ENCODE measurements at places on chromosomes 2 and 18.

GRCh38 chr18:57073501-57074187, 73.2 kb upstream of the BOD1L2 start:
- DNase-seq: no peak

DNA sequence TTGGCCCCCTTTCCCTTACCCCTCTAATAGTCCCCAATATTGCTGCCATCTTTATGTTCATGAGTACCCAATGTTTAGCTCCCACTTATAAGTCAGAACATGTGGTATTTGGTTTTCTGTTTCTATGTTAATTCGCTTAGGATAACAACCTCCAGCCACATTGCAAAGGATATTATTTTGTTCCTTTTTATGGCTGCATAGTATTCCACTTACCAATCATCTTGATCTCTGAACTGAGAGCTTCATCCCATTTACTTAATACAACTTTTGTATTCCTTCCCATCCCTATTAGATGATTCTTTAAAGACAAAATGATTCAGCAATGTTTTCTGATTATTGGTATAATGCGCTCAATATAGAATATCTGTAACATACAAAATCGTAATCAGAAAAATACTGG, 36.7 kb downstream of the ARL5A start:
- DNase-seq: no peak

GRCh38 chr18:40120796-40121391, 1834.1 kb upstream of the PIK3C3 start:
- no peak for DNase-seq

DNA sequence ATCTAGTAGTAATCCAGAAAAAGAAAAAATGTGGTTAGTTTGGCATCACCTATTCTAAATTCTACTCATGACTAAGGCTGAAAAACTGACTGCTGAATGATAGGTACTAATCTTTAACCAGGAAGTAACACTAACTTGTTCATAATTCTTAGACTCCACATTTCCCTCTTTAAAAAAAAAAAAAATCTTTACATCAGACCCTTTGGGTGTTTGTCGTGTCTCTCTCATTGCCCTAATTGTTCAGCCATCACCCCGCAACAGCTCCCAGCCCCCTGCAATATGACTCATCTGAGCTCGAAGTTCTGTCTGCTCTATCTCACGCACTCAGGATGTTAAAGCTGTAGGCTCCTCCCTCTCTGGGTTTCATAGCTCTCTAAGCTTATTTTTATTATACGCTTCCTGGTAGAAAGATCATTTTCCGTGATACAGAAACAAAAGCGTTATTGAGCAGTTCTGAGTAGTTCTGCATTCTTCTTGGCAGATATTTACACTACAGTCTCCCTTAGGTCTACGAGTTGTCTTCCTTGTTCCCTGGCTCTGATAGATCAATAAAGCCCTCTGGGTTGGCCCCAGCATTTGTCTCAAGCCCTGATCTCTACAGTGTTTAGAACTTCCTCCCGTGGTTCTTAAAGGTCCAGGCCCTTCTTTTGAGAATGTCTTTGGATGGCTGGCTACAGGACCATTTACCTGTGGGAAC, 95.6 kb downstream of the TNFRSF11A start:
- DNase-seq: peak; percentile 51

- DNase-seq: no peak
Measured at GRCh38 chr18:48548011-48548771, 9.4 kb downstream of the CTIF start.

GRCh38 chr2:200703127-200703925, 108.4 kb upstream of the BZW1 start:
- no peak for DNase-seq

DNA sequence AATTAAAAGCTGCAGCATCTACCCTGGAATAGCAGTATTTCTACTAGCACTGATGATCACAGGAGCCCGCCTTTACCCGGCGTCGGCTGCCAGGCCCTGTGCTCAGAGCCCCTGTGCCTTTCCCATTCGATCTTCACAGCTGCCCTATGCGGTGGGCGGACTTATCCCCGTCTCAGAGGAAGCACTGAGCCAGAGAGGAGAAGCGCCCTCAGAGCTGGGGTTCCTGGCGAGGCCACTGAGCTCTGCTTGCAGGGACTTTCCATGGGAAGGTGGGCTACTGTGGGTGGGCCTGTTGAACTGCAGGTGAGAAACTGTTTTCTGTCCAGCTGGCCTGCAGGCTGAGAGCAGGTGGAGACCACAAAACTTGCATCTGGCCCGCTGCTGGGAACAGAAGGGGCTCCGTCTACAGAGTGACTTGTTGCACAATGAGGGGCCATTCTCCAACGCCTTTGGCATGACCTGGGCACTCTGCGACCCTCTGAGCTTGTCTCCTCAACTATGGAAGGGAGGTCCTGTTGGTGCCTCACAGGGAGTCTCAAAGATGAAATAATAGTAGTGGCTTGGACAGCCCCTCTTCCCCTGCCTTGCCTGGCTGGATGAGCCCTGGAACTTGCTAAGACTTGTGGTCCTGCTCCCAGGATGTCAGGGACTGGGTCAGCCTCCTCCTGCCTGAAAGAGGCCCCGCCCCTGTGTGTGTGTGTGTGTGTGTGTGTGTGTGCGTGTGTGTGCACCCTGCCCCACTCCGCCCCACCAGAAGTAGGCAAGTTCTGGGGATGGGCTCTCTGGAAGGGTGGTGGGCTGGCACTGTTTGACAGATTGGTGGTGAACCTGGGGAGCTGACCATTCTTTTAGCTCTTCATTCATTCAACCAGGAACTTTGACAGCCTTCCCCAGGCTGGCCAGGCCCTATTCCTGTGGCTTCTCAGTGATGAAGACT, 32.7 kb downstream of the GLI2 start:
- no peak for DNase-seq

- DNase-seq: no peak
Measured at GRCh38 chr2:111896576-111896975, 1.8 kb upstream of the MERTK start.

- DNase-seq: no peak
Measured at GRCh38 chr2:47344890-47345589, 57.9 kb upstream of the MSH2 start.

- no peak for DNase-seq
Measured at GRCh38 chr2:240815761-240816583, 4.0 kb downstream of the KIF1A start.

- no peak for DNase-seq
Measured at GRCh38 chr2:71069376-71069775, 928 bp downstream of the NAGK start.

GRCh38 chr2:73212448-73213176, 1.4 kb upstream of the SMYD5 start:
- peak; percentile 67 for DNase-seq

DNA sequence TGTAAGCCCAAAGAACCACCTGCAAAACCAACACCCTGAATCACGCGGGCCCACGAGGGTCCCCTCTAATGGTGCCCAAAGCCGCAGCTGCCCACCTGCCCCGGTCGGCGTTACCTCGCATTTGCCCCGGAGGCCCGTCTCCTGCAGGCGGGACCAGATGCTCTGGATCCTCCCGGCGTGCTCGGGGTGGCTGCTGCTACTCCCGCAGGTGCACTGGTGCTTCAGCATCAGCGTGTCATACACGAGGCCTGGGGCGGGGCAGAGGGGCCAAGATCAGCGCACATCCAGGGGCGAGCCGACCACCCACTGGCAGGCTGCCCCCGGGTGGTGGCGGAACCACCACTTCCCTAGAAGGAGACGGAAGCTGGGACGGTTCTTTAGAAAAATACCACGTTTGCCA, 260.1 kb downstream of the TWIST2 start:
- DNase-seq: no peak

DNA sequence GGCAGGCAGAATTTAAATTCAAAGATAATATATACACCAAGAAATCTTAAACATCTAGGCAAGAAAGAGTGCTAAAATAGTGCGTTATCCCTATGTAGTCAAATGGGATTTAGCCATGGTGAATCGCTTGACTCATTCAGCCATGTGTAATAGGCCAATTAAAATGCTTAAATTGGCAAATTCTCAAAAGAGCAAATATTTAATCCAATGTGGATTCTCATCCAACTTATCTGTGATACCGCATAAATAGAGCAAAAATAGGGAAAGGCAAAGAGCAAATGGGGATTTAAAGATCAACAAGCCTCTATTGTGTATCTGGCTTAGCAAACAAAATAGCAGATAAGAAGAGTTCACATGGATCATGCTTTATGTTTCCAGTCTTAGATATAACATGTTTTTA, 123.2 kb upstream of the RPRM start:
- no peak for DNase-seq

DNA sequence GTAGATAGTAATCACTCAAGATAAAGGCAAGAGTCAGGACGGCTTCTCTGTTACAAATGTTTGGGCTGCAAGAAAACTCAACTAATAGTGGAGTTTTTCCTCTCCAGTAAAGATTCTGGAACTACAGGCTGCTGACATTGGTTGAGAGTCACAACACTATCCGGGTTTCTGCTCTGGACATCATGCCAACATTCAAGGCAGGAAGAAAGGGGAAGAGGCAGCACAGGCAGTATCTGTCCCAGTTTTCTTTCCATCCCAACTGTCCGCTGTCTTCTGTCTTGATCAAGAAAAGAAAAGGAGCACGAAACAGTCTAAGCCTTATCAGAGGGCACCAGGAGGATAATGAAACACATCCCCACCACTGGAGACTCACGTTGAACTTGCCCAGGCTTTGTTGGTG, 132.1 kb downstream of the MAIP1 start:
- no peak for DNase-seq

DNA sequence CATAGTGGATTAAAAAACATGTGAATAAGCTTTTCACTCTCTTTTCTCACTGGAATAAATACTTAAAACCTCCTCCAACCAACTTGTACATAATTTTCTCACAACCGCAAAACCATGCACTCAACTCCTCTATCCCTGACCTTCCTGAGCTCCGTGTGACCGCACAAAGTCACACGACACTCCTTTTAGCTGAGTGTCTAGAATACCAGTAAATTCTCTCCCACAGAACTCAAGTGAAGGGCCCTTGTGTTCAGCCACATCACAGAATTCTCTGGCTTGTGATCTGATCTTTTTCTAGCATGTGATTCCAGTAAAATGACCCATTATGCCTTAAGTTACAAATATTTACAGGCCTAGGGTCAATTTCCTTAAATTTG, 91.2 kb upstream of the ARL4C start:
- no peak for DNase-seq

DNA sequence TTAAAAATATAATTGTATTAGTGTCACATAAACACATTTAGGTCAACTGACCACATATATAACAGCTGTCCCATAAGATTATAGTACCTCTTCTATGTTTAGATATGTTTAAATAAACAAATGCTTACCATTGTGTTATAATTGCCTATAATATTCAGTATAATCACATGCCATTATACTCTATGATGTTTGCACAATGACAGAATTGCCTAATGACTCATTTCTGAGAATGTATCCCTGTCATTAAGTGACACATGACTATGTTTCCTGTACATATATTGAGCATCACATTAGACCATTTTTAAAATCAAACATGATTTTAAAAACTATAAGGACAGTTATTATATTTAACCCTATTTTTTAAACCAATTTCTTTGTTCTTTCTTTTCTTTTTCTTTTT, 89.8 kb downstream of the HS6ST1 start:
- DNase-seq: no peak

GRCh38 chr2:42850016-42850805, 57.8 kb upstream of the HAAO start:
- no peak for DNase-seq

GRCh38 chr2:85680707-85681371, 12.8 kb upstream of the SFTPB start:
- DNase-seq: no peak

GRCh38 chr2:165070076-165070475, 114.8 kb upstream of the SLC38A11 start:
- DNase-seq: no peak

DNA sequence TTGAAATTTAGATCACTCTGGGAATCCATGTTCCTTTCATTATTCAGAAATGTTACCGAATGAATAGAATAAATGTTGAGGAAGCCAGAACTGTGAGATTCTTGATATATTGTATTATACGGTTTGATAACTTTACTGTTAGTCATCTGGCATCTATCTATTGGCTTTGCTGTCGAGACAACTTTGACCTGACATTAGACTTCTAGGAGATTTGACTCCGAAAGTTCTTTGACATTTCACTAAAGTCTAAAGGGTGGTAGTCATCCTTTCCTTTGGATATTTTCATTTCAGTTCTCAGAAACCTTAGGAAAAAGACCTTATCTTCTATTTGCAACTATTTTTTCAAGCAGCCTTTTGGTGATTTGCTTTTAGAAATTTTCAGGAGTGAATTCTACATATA, 1.9 kb downstream of the BMPR2 start:
- no peak for DNase-seq

- no peak for DNase-seq
Measured at GRCh38 chr2:6254441-6254840, 562.3 kb downstream of the SOX11 start.

DNA sequence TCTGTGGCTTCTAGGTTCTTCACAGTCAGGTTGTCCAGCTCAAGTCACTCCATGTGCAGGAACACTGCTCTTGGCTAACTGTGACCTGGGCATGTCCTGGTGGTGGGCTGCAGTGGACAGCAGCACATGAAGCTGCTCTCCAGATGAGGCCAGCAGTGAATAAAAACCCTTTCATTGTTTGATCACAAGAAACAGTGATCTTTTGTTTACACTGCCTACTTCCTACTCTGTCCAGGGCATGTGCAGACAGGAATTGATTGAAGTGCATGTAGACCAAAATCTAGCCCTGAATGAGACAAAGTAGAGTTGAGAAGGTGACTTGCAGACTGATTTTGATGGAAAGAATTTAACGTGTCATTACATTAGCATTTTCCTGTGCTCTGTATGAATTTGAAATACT, 34.9 kb downstream of the BCL2L11 start:
- DNase-seq: no peak

DNA sequence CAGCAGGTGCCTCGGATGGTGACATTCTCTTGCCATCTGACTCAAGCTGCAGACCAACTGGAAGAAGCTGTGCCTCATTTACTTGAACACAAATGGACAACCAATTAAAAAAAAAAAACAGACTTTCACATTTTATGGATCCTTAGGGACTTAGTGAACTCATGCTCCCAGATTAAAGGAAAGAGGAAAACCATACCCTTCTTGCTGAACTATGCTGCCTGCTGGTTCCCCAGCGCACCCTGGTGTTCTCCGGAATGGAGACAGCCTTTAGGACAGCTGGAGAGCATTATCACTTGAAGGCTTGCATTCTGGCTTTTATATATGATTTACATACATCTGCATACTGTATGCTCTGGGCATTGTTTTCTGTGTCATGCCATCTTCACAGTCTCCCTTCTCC, 370.7 kb downstream of the SLC4A3 start:
- DNase-seq: no peak

GRCh38 chr2:3025261-3025660, 352.4 kb downstream of the EIPR1 start:
- no peak for DNase-seq

DNA sequence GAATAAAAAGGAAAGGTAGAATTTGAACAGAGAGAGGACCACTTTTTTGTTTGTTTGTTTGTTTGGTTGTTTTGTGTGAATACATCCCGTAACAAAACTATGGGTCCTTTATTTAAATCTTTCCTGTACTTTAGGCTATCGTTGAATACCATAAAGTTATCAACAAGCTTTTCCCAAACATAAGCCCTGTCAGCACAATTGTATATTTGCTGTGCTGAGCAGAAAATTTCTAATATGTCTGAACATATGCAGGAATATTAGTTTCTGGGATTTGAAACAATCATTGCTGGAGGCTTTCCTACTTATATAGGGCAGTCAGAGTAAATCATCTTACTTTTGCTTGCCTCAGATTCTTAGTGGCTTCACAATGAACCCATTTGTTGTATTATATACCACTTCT, 536.4 kb downstream of the CNTNAP5 start:
- DNase-seq: no peak
